ENCODE measurements at places on chromosomes 11 and 22.

DNA sequence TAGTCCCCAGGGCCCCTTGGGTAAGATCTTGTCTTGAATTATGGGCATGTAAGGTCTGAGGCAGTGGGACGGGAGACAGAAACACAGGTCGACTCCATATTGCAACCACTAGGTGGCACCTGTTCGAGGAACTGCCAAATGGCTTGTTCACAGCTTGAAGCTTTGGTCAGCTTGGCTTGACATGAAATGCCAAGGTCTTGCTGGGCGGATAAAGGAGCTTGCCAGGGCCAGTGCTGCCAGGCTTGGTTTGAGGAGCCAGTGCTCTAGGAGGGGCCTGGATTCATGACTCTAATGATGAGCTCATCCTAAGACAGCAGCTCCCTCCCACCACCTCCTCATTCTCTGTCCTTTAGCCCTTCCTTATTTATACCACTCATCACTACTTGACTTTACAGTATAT lies 11.9 kb upstream of the NRIP3 start:
- no peak for DNase-seq

- no peak for DNase-seq
Observed at GRCh38 chr11:120746836-120747609, 235.5 kb downstream of the GRIK4 start.

DNA sequence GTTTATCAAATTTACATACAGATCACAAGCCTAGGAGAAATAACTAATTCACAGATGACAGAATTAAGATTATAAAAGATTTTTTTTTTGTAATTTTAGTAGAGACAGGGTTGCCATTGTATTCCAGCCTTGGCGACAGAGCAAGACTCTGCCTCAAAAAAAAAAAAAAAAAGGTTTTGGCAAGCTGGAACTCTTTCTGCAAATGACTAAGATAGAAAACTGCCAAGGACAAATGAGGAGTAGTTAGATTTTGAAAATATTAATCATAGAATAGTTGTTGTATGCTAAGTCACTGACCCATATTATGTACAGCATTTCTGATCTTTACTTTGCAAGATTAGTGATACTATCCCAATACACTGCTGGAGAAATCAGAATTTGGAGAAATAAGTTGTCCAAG lies 99.2 kb downstream of the C11orf65 start:
- no peak for DNase-seq

DNA sequence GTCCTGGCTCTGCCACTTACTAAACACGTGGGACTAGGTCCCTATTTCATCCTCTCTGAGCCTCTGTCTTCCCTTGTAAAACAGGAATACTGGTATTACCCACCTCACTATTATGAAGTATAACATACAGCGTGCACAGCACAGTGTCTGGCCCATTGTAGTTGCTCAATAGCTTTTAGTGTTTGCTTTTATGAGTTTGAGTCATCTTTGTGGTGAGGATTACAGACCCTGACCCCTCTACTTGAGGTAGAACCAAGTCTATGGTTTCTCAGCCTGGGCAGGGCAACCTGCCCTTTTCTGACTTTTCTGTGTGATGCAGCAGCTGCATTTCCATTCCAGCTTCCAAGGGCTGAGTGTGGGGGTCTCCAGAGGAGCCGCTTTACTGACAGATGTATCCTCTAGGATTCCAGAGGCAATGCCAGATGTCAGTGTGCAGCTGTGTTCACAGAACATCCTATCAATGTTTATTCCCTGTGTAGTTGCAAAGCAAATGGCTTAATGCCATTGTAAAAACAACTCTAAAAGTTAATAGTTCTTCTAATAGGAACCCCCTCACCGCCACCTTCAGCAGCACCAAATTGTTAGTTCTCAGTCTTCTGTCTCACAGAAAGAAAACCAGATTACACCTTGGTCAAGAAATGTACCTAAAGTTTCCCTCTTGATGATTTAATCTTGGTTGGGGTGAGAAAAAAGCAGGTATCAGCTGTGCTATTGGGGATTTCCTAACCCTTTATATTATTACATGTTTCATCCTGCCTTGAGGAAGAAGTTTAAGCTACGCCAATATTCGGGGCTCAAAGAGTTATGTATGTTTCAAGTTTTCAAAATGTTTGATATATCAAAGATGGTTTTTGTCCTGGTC lies 16.8 kb downstream of the PRR5L start:
- no peak for DNase-seq

DNA sequence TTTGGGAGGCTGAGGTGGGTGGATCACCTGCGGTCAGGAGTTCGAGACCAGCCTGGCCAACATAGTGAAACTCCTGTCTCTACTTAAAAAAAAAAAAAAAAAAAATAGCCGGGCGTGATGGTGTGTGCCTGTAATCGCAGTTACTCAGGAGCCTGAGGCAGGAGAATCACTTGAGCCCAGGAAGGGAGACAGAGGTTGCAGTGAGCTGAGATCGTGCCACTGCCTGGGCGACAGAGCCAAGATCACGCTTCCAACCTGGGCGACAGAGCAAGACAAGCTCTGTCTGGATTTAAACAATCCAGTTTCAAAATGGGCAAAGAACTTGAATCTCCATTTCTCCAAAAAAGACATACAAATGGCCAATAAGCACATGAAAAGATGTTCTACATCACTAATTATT lies 12.5 kb downstream of the LMO2 start:
- DNase-seq = no peak

DNA sequence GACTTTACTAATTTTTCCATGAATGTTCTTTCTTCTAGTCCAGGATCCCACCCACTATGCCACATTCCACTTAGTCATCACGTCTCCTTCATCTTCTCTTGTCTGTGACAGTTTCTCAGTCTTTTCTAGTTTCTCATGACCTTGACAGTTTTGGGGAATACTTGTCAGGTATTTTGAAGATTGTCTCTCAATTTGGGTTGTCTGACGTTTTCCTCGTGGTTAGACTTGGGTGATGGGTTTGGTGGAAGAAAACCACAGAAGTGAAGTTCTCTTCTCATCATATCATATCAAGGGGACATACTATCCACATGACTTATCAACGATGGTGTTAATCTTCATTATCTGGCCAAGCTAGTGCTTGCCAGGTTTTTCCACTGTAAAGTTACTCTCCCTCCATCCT lies 102.4 kb downstream of the LRRC32 start:
- no peak for DNase-seq

DNA sequence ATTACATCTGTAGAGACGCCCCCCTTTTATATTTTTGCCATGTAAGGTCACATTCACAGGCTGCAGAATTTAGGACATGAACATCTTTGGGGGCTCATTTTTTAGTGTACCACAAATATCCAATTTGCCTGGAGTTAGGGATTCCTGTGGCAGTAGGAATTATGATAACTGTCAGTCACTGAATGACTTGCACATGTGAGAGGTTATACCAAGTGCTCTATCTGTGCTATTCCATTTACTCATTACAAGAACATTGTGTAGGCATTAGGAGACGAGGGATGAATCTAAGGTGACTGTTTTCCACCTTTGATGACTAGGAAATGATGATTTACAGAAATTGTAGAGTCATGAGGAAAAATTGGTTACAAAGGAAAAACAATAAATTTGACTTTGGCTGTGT lies 79.3 kb downstream of the LIF start:
- no peak for DNase-seq

DNA sequence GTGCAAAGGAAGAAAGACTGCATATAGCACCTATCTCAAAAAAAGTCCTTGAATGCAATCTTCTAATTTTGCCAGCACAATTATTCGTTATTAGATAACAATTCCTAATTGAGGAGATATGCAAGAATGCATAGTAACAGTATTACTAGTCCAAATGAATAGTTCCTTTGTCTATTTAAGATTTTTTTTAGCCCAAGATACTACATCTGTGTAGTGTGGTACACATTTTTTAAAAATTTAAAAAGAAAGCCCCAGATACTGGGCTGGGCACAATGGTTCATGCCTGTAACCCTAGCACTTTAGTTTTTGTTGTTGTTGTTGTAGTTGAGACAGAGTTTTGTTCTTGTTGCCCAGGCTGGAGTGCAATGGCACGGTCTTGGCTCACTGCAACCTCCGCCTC lies 43.7 kb downstream of the RAB6A start:
- no peak for DNase-seq

- no peak for DNase-seq
Observed at GRCh38 chr11:112789481-112789880, 171.7 kb upstream of the NCAM1 start.

- no peak for DNase-seq
Observed at GRCh38 chr11:34004236-34004635, 47.3 kb upstream of the CAPRIN1 start.

GRCh38 chr22:49039625-49040024 lies 788.0 kb downstream of the BRD1 start:
- DNase-seq = no peak

DNA sequence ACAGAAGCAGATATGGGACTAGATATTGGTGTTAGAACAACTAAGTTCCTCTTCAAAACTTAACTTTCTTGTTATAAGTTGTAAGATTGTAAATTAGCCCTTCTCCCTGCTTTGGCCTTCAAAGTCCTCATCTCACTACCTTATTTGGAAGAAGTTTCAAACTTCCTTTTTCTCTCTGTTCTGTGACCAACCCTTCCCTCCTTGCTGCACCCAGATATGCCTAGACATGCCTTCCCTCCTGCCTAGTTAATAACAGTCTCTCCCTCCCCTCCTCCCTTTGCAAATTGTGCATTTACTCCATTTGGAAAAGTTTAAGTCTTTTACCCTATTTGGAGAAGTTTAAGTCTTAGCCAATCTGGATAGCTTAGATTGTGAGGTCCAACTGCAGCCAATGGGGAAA lies 4.9 kb downstream of the OR52K2 start:
- no peak for DNase-seq

DNA sequence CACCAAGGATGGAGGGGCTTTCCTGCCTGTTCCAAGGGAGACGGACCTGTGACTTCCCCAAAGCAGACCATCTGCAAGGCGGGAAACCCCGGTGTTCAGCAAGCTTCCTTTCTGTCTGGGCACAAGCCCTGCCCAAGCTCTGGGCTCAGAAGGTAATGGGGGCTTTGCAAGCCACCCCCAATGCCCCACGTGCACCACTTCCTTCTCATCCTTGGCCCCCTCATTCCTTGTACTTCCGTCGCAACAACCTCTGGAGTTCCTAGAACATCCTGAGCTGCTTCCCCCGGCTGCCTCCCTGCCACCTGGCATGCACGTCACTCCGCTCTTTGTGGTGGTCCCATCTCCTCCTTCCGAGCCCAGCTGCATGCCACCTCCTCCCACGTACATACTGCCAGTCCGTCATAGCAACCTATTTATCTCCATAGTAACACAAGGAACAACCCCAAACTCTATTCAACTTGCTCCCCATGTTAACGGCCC lies 3.9 kb downstream of the MYEOV start:
- no peak for DNase-seq

- DNase-seq = no peak
Observed at GRCh38 chr22:37026325-37026724, 6.8 kb downstream of the MPST start.

DNA sequence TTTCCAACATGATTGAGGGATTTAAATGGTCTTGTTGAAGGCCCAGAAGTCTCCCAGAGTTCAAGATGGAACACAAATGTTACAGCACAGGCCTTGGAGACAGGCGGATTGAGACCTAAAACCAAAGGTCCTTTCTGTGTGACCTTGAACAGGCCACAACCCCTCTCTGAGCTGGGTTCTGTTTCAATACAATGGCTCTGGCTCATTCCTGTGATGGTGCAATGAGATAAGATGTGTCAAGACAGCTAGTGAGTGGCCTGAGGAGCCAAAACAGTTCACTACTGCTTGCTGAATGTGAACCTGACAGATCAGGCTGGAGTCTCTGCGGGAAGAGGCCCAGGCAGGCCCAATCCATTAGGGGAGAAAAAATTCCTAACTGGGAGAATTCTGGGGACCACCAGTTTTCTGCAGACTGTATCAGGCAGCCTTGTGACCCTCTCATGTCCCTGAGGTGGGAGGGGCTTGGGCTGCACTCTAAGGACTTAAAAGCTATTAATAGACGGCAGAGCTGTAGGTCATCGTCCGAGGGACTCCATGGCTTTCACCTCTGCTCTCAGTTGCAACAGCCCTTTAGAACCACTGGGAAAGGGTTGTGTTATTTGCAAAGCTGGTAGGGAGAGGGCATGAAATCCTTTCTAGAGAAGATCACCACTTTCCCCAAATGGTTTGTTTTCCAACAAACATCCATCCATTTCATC lies 126.1 kb upstream of the TEAD1 start:
- no peak for DNase-seq

DNA sequence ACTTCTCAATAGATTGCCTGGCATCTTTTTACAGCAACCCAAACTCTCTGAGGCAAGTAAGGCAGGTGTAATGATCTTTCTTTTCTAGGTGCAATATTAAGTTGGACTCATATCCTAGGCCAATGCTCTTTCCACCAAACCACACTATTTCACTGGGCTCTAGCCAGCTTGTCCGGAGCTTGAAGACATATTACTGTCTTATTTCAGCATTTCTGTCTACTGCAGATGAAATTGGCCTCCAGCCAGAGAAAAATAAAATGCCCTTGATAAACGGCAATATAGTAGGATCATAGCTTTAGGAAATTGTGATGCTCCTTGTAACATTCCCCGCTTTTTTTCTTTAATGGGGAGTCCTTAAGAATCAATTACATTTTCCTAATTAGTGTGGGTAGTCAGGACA lies 48.1 kb downstream of the SPON1 start:
- DNase-seq = no peak

- no peak for DNase-seq
Observed at GRCh38 chr11:31646216-31646615, 136.6 kb downstream of the ELP4 start.

DNA sequence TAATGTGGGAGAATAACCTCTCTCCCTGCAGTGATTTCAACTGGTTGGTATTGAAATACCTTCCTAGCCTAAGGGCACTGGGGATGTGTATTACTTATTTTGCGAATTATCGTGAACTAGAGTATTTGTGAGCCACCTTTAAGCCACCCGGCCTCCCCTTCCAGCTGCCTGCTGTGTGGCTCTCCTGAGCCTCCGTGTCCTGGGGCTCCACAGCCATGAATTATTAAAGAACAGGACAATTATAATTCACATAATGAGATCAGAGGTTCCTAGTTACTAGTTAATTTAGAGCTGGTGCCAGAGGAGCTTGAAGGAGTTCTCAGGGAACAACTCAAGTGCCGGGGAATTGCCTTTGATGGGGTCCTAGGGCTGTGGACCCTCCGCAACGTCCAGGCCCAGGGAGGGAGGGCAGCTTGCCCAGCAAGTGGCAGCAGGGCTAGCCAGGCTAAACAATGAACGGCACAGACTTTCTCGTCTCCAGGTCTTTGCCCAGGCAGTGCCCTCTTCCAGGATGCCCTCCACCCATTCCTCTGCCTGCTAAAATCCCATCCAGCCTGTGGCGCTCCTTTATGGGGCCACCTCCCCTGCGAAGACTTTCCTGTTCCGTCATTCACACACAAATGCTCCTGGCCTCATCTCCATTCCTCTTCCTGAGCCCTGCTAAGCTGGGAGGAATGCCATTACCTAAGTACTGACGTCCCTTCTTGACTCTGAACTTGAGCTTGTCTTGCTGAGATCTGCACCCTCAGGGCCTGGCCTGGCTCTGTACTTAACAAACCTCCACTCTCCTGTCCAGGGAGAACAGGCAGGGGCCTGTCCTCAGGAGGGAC lies 91.5 kb downstream of the RTL6 start:
- DNase-seq = no peak

- DNase-seq = no peak
Observed at GRCh38 chr11:27571154-27571810, 64.7 kb upstream of the LIN7C start.

GRCh38 chr11:115334932-115335788 lies 169.1 kb downstream of the CADM1 start:
- DNase-seq = no peak

All from stimulated activated CD8-positive, alpha-beta memory T cell treated with anti-CD3 and anti-CD28 coated beads, Interleukin-4, amount 100 ng/mL, for 1 hour (primary cell).